ENCODE measurements at places on chromosomes 7 and 10. TPM values are rescaled to one million over a fixed set of nuclear protein-coding genes. Genes with fewer than 3 reads are reported as not detected.
A peak's percentile ranks its signal among the peaks of the same experiment; 100 is the strongest.

The SH3PXD2A gene
- 106 TPM for total RNA-seq

The CARD11 gene
- not detected for total RNA-seq

GRCh38 chr10:58050575-58050974, 217.1 kb downstream of the IPMK start:
- H3K4me1 ChIP-seq, result peaks cover 35% of the 10 kb centered on the region
- no peak for DNase-seq
- H3K27ac ChIP-seq, result no peak overlapping the region
- H3K4me3 ChIP-seq, result no peak overlapping the region
- no peaks in the 10 kb centered on the region for H3K36me3 ChIP-seq
- no peaks in the 10 kb centered on the region for H3K27me3 ChIP-seq

DNA sequence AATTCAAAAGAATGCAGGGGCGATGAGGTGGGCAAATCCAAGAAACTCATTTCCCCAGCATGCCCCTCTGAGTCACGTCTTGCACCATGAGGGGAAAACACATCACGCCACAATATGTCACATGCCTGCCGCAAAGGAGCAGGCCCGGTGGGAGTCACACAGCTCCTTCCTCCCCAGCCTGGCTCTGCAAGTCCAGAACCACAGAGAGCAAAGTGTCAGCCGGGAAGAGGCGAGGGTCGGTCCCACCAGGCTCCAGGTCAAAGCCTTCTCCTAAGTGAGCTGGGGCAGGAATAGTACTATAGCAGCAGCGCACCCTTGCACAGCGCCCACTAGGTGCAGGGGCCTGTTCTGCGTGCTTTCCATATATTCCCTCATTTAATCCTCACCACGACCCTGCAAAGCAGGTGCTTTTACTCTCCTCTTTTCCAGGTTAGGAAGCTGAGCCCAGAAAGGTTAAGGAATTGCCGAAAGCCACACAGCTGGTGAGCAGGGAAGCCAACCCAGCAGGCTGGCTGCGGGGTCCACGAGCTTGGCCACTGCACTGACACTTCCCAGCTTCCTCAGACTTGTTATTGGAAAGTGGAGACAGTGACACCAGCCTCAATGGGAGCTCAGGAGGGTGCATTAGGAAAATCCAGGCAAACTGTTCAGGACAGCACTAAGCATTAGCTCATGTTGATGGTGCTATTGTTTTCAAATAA, 94.0 kb upstream of the ZMIZ1 start:
- H3K4me1 ChIP-seq, result peaks cover 64% of the 10 kb centered on the region
- H3K36me3 ChIP-seq, result no peaks in the 10 kb centered on the region
- peak overlapping the region; percentile 98 for H3K27ac ChIP-seq
- peak; percentile 86 for DNase-seq

DNA sequence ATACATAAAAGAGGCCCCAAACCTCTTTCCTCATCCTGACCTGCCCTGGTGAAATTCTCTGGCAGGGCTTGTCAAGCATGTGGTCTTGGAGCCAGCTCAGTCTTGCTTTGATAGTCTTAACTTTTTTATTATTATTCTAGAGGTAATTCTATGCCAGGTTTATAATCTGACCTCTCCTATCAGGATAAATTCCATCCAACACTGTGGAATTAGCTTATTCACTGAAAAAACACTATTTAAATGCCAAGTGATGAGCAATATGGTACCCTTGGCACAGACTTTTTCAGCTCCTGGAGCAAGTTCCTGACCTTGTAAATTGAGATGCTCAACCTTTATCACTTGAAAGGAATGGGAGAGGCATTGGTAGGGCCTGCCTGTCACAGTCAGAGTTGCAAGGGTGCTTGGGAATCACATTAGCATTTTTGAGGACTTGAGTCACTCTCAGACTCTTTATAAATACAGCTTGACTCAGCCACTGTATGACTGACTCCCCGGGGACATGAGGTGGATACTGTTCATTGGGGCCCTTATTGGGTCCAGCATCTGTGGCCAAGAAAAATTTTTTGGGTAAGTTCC, at the start of gene CPA4:
Gene CPA4, plus strand, starts transcription at position 480 of the 576 bp plus-strand sequence. Its CDS starts 20 bp downstream, at position 500.
- peak; percentile 99 for DNase-seq
- peak within 1 kb of the TSS; percentile 72 for H3K27ac ChIP-seq
- H3K36me3 ChIP-seq, result peaks cover 17% of the 10 kb centered on the region
- peaks cover 7% of the 10 kb centered on the region for H3K27me3 ChIP-seq

- H3K27ac ChIP-seq, result no peak overlapping the region
- no peak for DNase-seq
- no peaks in the 10 kb centered on the region for H3K4me1 ChIP-seq
- H3K36me3 ChIP-seq, result peaks cover 2% of the 10 kb centered on the region
- no peak overlapping the region for H3K4me3 ChIP-seq
These were observed 292.5 kb downstream of the TCERG1L start for GRCh38 chr10:131018886-131019500.

- peak; percentile 79 for DNase-seq
- H3K4me1 ChIP-seq, result peaks cover 26% of the 10 kb centered on the region
- no peaks in the 10 kb centered on the region for H3K36me3 ChIP-seq
- no peaks in the 10 kb centered on the region for H3K27me3 ChIP-seq
These were observed 55.8 kb upstream of the CDCA7L start for GRCh38 chr7:22001345-22002004.

DNA sequence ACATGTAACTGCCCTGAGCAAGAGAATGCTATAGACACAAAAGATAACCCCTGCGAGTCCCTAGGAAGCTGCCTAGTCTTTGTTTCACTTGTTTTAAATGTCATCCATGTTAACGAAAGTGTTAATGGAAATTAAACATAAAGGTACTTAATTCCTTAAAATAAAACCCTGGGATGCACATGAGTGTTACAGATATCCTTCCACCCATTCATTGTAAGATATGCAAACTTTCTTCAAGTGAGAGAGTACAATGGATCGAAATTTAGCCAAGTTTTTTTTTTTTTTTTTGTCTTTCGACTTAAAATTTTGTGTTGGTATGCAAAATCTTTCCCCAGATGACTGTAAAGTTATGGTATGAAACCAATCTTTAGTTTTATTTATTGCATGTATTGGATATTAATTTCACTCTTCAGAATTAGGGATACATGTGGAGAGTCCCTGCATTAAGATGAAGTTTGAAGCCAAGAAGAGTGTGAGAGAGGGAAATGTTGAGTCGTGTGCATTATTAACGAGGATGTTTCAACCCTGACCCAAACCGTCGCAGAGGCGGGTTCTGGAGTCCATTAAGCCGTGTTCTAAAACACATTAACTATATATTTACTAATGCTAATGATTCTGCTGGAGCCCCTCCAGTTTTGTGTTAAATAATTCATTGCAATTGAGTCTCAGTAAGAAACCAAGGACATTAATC, 1.6 kb downstream of the CDK14 start:
- H3K4me1 ChIP-seq, result peaks cover 65% of the 10 kb centered on the region
- H3K27ac ChIP-seq, result peak overlapping the region; percentile 54
- H3K4me3 ChIP-seq, result peak overlapping the region; percentile 95
- DNase-seq, result no peak
- 0 out of 2 replicates have a peak, but pooled peaks cover 3% of the 10 kb centered on the region for H3K36me3 ChIP-seq

DNA sequence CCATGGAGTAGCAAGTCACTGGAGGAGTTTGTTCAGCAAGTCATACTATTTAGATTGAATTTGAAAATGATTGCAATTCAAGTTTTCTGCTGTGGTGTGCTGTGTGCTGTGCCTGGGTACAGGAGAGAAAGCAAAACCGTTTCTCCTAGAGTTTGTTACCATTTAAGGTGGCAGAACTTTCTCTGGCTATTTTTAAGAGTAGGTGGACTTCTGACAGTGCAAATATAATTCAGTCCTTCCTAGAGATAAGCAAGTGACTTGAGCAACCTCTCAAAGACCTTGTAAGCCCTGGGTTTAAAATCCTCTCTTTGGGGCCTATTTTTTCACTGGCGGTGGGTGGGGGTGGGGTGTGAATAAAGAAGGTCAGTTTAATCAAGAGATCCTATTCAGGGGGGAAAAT, 42.9 kb upstream of the FGL2 start:
- H3K36me3 ChIP-seq, result no peaks in the 10 kb centered on the region
- no peak for DNase-seq
- no peaks in the 10 kb centered on the region for H3K27me3 ChIP-seq
- H3K4me3 ChIP-seq, result no peak overlapping the region
- H3K4me1 ChIP-seq, result peaks cover 23% of the 10 kb centered on the region

DNA sequence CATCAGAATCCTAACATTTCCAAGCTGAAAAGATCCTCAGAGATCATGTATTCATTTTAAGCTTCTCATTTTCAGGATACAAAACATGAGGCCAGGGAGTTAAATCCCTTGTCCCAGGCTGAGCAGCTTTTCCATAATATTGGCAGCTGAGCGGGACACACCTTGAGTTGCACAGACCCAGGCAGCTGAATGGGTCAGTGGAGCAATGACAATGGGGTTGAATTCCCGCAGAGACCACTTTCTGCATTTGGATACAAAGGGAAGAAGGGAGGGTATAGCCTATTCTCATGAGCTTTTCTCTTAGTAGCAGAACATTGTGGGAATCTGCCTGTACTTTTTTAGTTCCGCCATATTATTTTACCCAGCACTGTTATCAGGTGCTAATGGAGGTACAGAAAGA, 49.5 kb downstream of the PRR15 start:
- peak overlapping the region; percentile 85 for H3K27ac ChIP-seq
- no peak for DNase-seq
- peak overlapping the region; percentile 52 for H3K4me3 ChIP-seq
- H3K36me3 ChIP-seq, result peaks cover 3% of the 10 kb centered on the region

GRCh38 chr10:1650542-1651269, 86.6 kb downstream of the ADARB2 start:
- H3K4me1 ChIP-seq, result no peaks in the 10 kb centered on the region
- H3K27ac ChIP-seq, result no peak overlapping the region
- no peaks in the 10 kb centered on the region for H3K36me3 ChIP-seq
- H3K27me3 ChIP-seq, result peaks cover 2% of the 10 kb centered on the region
- no peak overlapping the region for H3K4me3 ChIP-seq
- DNase-seq, result no peak

- peak overlapping the region; percentile 61 for H3K27ac ChIP-seq
- H3K27me3 ChIP-seq, result peaks cover 3% of the 10 kb centered on the region
- peak; percentile 91 for DNase-seq
- H3K36me3 ChIP-seq, result no peaks in the 10 kb centered on the region
- no peak overlapping the region for H3K4me3 ChIP-seq
- peaks cover 22% of the 10 kb centered on the region for H3K4me1 ChIP-seq
These were observed 125.7 kb upstream of the CXCL12 start for GRCh38 chr10:44510379-44511115.

Data from HFFc6 (cell line).